Fibroblast of skin of right quadriceps (primary cell): ENCODE measurements at places on chromosomes 7 and 10.
A peak's percentile ranks its signal among the peaks of the same experiment; 100 is the strongest.

DNA sequence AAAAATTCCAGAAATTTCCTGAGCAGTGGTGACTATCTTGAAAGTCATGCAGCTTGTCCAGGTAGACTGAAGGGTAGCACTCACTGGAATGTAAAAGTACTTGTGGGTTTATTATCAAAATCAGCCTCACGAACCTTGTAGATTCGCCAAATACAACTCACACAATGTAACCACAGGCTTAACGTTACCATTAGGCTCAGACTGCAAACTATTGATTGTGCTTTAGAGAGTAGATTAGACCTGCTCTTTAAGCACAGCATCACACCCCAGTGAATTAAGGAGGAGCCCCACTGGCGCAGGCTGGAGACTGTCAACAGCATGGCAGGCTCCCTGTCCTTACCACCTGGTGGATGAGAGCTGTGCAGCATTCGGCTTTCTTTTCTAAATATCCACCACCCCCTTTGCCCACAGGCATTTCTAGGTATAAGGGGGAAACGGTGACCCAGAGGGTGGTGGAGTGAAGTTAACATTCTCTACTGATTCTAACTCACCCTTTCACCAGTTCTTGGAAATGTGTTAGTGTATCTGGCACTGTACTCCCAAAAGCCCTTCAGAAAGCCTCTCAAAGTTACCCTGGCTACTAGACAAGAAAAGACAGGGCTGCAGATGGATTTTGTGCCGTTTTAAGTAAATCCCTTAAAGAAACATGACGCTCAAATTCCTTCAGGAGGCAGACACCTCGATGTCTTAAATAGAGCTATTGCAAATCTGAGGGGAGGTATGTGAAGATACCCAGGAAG is 56.6 kb downstream of the GSDME start:
- DNase-seq, result peak; percentile 41

DNA sequence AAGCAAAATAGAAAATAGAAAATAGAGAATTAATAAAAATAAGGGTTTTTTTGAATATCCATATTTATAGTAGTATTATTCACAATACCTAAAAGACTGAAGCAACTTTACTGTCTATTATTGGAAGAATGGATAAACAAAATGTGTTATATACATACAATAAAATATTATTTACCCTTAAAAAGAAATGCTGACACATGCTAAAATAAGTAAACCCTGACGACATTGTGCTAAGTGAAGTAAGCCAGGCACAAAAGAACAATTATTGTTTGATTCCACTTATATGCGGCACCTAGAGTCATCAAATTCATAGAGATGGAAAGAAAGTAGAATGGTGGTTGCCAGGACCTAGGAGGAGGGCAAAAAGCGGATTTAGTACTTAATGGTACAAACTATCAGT is 39.0 kb downstream of the LRRC17 start:
- no peak for DNase-seq

- DNase-seq, result no peak
Measured at GRCh38 chr7:103854611-103855010, 134.8 kb downstream of the RELN start.

DNA sequence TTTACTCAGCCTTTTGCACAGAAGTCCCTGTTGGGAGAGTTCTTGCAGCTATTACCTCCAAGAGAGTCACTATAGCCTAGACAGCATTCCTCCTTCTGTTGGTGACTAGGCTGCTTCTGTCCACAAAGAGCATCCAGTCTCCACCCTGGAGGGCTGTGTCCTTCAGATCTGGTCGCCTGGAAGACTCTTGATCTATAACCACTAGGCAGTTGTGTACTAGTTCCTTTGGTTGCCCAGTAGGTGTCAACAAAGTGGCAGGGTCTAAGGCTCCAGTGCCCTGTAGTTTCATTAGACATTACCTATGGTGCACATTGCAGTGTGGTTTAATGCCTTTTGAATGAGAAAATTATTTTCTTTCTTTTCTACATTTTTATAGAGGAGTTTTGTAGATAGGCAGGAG is 11.3 kb upstream of the AKR1C2 start:
- no peak for DNase-seq

GRCh38 chr7:108062250-108063014 is 59.5 kb upstream of the LAMB1 start:
- DNase-seq, result peak; percentile 50

GRCh38 chr10:71266918-71267442 is 52.1 kb upstream of the SLC29A3 start:
- peak; percentile 29 for DNase-seq

GRCh38 chr10:87618566-87619423 is 40.9 kb upstream of the PAPSS2 start:
- no peak for DNase-seq
